ENCODE measurements at places on chromosomes 1 and 21. TPM values are rescaled to one million over a fixed set of nuclear protein-coding genes. Genes with fewer than 3 reads are reported as not detected.

GRCh38 chr1:69313118-69313517 is 254.6 kb upstream of the LRRC7 start:
- no peaks in the 10 kb centered on the region for H3K4me1 ChIP-seq
- no peak overlapping the region for H3K27ac ChIP-seq
- H3K27me3 ChIP-seq: no peaks in the 10 kb centered on the region
- no peak for DNase-seq

- no peaks in the 10 kb centered on the region for H3K27me3 ChIP-seq
- H3K4me1 ChIP-seq: no peaks in the 10 kb centered on the region
- no peak overlapping the region for H3K4me3 ChIP-seq
- H3K27ac ChIP-seq: no peak overlapping the region
- DNase-seq: no peak
These were observed 210.1 kb upstream of the PTGFR start for GRCh38 chr1:78280626-78281025.

Gene UMODL1
- total RNA-seq: not detected

Gene ELAVL4
- not detected for total RNA-seq

- peak overlapping the region; percentile 87 for H3K4me3 ChIP-seq
- H3K36me3 ChIP-seq: peaks cover 29% of the 10 kb centered on the region
- no peaks in the 10 kb centered on the region for H3K27me3 ChIP-seq
These were observed 721 bp downstream of the PBXIP1 start for GRCh38 chr1:154955039-154955717.

DNA sequence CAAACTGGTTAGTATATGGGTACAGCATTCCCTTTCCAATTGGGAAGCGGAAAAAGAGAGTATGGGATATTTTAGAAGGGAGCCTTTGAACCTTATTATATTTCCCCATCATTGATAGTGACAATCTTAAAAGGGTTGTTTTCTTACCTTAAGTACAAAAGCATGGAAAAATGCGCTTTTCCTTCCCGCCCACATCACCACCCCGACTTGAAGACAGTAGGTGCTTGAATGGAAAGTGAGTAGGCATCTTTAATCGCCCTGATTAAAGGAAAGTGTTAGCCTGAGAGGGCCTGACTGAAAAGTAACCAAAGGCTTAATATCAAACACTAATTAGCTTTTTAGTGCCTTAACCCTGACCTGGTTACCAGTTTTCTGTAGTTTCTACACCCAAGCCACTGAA is 15.4 kb downstream of the GGPS1 start:
- H3K4me1 ChIP-seq: peaks cover 9% of the 10 kb centered on the region
- H3K36me3 ChIP-seq: peaks cover 29% of the 10 kb centered on the region
- no peaks in the 10 kb centered on the region for H3K27me3 ChIP-seq
- peak overlapping the region; percentile 64 for H3K27ac ChIP-seq

- H3K27me3 ChIP-seq: no peaks in the 10 kb centered on the region
- peaks cover 29% of the 10 kb centered on the region for H3K4me1 ChIP-seq
These were observed 149.8 kb downstream of the ETS2 start for GRCh38 chr21:38955495-38955894.

DNA sequence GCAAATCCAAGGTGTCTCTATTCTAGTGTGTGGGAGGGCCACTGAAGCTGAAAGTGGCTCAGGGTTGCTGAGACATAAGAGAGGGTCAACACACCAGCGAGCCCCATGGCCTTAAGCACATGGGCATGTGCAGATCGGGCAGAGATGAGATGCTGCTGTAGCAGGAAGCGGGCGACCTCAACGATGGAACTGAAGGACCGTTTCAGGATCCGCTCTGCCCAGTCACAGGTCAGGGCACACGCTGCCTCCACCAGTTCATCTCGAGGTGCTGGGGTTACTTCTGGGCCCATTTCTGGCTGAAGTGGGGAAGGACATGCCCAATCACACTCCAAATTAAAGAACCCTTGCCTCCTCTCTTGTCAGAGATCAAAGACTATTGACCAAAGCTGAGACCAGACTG is 3.5 kb downstream of the RFX5 start:
- peaks cover 46% of the 10 kb centered on the region for H3K4me1 ChIP-seq
- H3K4me3 ChIP-seq: no peak overlapping the region
- H3K36me3 ChIP-seq: peaks cover 47% of the 10 kb centered on the region
- H3K27me3 ChIP-seq: no peaks in the 10 kb centered on the region
- peak overlapping the region; percentile 31 for H3K27ac ChIP-seq
- DNase-seq: no peak

Gene VWA1
- 5.2 TPM for total RNA-seq

Gene TRIM45
- 0.62 TPM for total RNA-seq

- no peak overlapping the region for H3K4me3 ChIP-seq
- H3K27me3 ChIP-seq: no peaks in the 10 kb centered on the region
- no peaks in the 10 kb centered on the region for H3K4me1 ChIP-seq
- H3K36me3 ChIP-seq: no peaks in the 10 kb centered on the region
- no peak for DNase-seq
These were observed 338.2 kb downstream of the ASTN1 start for GRCh38 chr1:176826265-176826664.

DNA sequence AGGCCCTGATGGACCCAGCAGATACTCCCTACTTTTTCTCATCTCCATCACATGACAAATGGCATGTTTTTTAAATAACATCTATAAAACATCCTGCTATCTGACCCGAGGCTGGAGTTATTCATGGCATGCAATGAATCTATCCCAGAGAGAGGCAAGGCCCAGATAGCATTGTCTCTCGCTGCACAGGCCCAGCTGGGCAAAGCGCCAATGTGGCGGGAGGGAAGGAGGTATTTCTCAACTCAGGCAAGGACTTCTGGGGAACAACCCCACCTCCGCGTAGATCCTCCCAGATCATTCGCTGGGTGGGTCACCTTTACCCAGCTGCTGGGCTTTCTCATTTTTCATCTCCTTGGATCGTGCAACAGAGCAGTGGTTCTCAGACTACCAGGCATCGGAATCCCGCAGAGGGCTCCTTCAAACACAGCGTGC is 59.8 kb downstream of the ERG start:
- no peaks in the 10 kb centered on the region for H3K36me3 ChIP-seq
- no peaks in the 10 kb centered on the region for H3K27me3 ChIP-seq
- H3K4me1 ChIP-seq: no peaks in the 10 kb centered on the region
- no peak overlapping the region for H3K4me3 ChIP-seq

Gene OLFML2B
- not detected for total RNA-seq

GRCh38 chr1:8216005-8216404 is 101.9 kb upstream of the SLC45A1 start:
- H3K27ac ChIP-seq: no peak overlapping the region
- no peak for DNase-seq
- H3K36me3 ChIP-seq: peaks cover 2% of the 10 kb centered on the region
- no peak overlapping the region for H3K4me3 ChIP-seq

DNA sequence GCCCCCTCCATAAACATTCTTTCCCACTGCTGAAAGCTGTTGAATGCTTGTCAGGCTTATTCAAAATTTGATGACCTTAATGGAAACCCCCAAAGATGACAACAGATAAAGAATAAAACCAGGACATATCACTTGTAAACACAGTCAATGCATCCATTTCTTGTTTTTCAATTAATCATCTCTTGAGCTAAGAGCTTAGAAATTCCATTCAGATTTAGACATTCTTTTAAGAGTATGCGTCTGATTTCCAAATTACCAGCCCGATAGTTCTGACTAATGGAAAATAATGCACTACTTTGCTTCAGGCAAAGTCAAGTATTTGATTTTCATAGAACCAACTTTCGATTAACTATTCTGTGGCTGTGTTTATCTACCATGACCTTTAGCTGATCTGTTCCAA is 100.6 kb upstream of the RUNX1 start:
- H3K36me3 ChIP-seq: peaks cover 11% of the 10 kb centered on the region
- H3K4me1 ChIP-seq: peaks cover 33% of the 10 kb centered on the region
- DNase-seq: no peak
- no peaks in the 10 kb centered on the region for H3K27me3 ChIP-seq
- peak overlapping the region; percentile 15 for H3K4me3 ChIP-seq

Gene CFH
- 0.17 TPM for total RNA-seq

- no peaks in the 10 kb centered on the region for H3K4me1 ChIP-seq
- H3K27me3 ChIP-seq: no peaks in the 10 kb centered on the region
- DNase-seq: no peak
- no peaks in the 10 kb centered on the region for H3K36me3 ChIP-seq
These were observed 269.6 kb downstream of the VAV3 start for GRCh38 chr1:107695341-107695740.
